ENCODE measurements at places on chromosomes 1 and 21.

DNA sequence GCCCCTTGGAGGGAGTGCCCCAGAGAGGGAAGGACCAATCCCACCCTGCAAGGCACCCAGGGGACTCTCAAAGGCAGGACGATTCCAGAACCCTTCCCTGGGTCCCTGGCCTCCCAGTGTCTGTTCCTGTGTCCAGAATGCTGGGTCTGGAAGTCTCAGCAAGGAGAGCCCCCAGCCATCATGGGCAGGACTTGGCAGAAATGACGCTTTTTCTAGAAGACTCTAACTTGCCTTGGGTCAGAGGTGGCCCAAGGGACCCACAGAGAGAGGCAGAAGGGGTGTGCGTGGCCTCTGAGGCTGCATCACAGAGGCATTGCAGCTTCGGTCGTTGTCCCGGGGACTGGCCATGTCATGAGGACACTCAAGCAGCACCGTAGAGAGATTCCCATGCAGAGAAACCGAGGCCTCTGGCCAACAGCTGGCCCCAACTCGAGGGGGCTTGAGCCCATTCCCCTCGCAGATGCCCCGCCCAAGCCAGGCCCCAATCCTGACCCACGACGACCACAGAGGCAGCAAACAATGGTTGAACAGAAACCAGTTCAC lies 57.8 kb downstream of the WNT9A start:
- no peak for DNase-seq

DNA sequence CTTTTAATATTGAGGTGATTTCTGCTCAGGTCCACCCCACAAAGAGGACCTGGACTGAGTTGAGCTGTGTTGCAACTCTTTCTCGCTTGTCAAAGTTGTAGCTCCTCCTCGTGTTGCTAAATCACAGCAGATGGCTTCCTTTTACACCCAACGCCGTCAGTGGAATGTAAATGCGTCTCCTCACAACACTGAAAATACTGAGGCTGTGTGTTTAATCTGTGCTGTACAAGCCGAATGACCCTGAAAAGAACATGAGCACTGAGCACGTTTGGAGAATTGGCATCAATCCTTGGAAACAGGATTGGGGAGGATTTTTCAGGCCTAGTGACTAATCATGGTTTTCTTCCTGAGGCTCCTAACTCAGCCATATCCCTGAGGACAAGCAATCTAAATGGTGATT lies 196.0 kb downstream of the CRB1 start:
- no peak for DNase-seq

DNA sequence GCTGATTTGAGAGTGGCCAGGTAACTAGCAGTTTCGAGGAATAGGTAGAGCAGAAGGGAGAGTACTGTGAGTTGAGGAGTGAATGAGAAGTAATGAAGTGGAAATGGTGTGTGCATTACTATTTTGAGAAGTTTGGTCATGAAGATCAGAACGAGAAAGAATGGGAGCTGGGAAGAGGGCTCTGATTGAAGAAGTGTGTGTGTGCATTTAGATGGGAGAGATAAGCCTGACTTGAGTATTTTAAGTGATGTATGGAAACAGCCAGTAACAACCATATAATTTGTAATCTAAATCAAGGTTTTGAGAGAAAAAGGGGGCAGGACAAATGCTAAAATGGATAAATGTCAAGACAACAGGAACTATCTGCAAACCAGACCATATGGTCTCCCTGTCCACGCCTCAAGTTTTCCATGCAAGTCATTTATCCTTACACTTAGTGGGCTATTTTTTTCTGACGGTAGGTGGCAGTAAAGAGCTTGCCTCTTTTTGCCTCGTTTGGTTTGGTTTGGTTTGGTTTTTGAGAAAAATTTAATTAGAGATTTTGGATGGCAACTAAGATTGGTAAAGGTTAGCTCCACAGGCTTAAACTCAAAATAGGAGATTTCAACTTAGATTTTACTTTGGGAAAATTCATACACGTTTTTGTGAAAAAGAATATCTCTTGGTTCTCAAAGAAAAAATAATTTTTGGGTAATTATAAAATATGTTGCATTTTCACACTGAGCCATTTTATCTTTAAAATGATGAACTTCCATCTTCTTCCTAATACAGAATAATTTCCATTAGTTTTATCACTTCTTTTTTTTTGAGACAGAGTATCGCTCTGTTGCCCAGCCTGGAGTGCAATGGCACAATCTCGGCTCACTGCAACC lies 9.5 kb upstream of the B3GALNT2 start:
- DNase-seq: no peak

- no peak for DNase-seq
Measured at GRCh38 chr1:54200519-54200997, 591 bp downstream of the MRPL37 start.

- DNase-seq: no peak
Measured at GRCh38 chr1:89550995-89551394, 26.4 kb downstream of the LRRC8B start.

- no peak for DNase-seq
Measured at GRCh38 chr1:65260851-65261473, 48.4 kb upstream of the DNAJC6 start.

- no peak for DNase-seq
Measured at GRCh38 chr1:36603461-36603860, 120.7 kb upstream of the CSF3R start.

GRCh38 chr1:155130272-155131006 lies 2.8 kb downstream of the EFNA1 start:
- DNase-seq: no peak

- no peak for DNase-seq
Measured at GRCh38 chr1:180199018-180199417, 31.0 kb upstream of the LHX4 start.

GRCh38 chr1:230077436-230078213 lies 10.6 kb downstream of the GALNT2 start:
- no peak for DNase-seq

- DNase-seq: no peak
Measured at GRCh38 chr1:18640228-18641004, 9.8 kb downstream of the PAX7 start.

- no peak for DNase-seq
Measured at GRCh38 chr1:93516164-93516563, 68.2 kb downstream of the FNBP1L start.

DNA sequence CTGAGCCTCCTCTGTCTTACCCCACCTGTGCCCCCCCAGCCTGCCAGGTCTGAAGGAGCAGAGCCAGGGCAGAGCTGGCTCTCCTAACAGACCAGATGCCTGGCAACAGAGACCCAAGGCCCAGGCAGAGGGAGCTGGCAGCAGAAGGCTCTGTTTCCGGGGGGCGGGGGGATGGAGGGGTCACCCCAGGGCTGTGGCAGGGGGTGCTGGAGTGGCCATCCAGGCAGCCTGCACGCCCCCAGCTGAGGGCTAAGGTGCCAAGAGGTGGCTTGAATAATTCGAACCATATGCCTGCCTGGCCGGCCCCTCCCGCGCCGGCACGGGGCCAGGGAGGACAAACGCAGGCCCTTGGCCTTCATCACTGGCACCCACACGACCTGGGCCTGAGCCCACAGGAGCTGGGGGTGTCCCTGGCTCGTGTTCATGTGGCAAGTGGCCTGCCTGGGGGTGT lies 16.0 kb upstream of the PLEKHG5 start:
- DNase-seq: no peak

- no peak for DNase-seq
Measured at GRCh38 chr21:29114765-29115500, 15.5 kb upstream of the MAP3K7CL start.

- DNase-seq: no peak
Measured at GRCh38 chr1:82931006-82931405, 1067.9 kb downstream of the TTLL7 start.

- no peak for DNase-seq
Measured at GRCh38 chr1:233962878-233963277, 58.4 kb downstream of the SLC35F3 start.

DNA sequence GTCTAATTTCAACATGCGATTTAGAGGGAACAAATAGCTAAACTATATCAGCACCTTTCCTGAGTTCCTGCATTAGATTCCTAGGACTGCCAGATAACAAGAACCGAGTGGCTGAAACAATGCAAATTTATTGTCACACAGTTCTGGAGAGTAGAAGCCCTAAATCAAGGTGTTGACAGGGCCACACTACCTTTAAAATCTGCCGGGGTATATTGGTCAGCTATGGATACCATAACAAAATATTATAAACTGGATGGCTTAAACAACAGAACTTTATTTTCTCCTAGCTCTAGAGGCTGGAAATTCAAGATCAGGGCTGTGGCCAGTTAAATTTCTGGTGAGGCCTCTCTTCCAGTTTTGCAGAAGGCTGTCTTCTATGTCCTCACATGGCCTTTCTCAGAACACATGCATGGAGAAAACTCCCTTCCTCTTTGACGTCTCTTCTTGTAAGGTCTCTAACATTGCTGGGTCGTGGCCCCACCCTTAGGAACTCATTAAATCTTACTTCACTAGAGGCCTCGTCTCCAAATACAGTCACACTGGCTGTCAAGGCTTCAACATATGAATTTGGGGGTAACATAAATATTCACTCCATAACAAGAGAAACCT lies 144.3 kb downstream of the FCRL5 start:
- no peak for DNase-seq

GRCh38 chr1:16999863-17000262 lies 11.9 kb downstream of the ATP13A2 start:
- DNase-seq: no peak

DNA sequence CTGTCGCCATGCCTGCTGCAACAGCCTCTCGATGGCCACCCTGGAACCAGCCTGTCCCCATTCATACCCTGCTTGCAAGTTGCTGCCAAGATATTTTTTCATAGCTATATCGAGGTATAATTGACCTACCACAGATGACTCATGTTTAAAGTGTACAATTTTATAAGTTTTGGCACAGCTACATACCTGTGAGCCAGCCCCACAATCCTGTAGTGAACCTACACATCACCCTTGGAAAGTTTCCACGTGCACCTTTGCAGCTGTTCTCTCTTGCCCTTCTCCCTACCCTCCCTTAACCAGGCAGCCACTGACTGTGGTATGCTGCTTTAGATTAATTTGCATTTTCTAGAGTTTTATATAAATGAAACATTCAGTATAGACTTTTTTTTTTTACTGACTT lies 23.0 kb upstream of the KCNJ6 start:
- no peak for DNase-seq

DNA sequence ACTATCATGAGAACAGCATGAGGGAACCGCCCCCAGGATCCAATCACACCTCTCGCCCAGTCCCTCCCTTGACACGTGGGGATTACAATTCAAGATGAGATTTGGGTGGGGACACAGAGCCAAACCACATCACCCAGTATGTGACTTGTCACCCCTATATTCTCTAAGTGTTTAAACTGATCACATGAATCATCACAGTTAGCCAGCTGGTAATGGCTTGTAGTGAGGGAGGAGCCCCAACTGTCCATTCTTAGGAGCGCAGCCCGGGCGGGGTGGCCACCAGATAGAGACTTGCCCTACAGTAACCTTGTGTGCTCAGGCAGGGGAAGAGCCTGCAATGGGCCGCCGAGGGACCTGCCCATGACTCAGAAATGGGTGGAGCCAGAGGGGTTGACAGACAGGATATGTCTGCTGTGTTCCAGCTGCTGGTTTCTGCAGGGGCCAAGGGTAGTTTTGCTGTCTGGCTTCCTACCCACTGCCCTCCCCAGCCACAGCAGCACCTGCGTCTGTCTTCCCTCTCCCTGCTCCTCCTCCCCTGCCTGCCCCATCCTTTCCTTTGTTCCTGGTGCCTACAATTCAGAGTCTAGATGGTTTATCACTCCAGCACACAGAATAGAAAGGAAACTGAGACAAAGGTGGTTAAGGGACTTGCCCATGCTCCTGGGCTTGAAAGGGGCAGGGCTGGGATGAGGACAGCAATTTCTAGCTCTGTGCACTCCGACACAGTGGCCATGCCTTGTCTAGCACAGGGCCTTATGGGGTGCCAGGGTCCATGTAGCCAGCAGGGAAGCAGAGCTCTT lies 9.2 kb downstream of the ABCG1 start:
- DNase-seq: peak; percentile 73

DNA sequence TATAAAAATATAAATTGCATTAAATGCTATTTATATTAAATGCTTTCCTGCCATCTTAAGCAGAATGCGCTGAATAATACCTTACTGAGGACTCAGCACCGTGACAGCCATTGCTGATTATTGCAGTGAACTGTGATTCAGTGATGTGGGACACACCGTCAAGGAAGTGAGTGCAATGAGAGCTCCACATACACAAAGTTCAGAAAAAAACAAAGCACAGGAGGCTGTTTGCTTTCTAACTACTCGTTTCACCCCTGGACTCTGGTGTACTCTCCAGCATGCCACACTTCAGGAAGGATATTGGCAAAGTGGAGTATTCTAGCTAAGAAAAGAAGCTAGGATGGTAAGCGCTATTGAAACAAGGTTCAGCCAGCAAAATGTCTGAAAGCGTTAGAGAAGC lies 57.4 kb upstream of the CXADR start:
- no peak for DNase-seq

GRCh38 chr1:31843506-31843905 lies 27.7 kb upstream of the SPOCD1 start:
- no peak for DNase-seq

GRCh38 chr1:163357378-163357777 lies 35.6 kb downstream of the NUF2 start:
- DNase-seq: no peak

DNA sequence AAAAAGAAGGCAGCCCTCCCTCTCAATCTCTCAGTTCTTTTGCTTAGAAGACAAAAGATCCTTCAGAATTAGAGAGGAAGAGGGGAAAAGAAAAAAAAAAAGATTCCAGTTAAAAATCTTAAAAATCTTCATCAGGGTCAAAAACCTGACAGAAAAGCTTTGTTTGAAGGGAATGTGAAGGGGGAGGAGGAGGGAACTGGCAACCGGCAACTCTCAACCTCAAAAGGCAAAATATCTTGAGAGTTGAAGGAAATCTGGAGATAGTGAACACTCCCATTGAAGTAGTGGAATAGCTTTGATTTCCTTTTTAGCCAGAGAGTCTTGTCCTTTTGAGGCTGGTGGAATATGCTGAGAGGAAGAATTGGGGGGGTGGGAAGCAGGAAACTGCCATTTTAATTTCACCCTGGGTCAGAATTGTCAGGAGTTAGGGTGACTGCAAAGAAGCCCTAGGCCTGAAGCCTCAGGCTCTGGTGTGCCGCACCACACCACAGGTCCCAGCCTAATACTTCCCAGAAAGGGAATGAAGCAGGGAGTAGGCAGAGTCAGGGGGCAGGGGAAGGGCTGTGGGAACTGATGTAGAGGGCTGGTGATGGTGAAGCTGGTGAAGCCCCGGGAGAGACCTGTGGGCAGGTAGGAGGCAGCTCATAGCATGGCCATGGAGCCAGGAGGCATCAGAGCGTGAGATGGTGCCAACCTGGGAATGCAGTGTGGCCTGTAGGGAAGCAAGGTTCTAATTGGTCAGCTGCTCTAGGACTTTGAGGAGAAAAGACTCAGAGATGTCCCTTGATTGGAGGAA lies 24.6 kb downstream of the KIRREL1 start:
- no peak for DNase-seq

- no peak for DNase-seq
Measured at GRCh38 chr21:35548904-35549615, 500.0 kb upstream of the RUNX1 start.

- DNase-seq: no peak
Measured at GRCh38 chr1:44775930-44776729, 790 bp downstream of the RPS8 start.
